ENCODE measurements at places on chromosomes 6 and 20. TPM values are rescaled to one million over a fixed set of nuclear protein-coding genes. Genes with fewer than 3 reads are reported as not detected.

Gene SLC22A2
- total RNA-seq: not detected

- DNase-seq: no peak
These were observed 270.9 kb upstream of the SULF2 start for GRCh38 chr20:48056218-48056617.

- DNase-seq: no peak
These were observed 93.7 kb downstream of the ZFAND3 start for GRCh38 chr6:37913210-37913609.

DNA sequence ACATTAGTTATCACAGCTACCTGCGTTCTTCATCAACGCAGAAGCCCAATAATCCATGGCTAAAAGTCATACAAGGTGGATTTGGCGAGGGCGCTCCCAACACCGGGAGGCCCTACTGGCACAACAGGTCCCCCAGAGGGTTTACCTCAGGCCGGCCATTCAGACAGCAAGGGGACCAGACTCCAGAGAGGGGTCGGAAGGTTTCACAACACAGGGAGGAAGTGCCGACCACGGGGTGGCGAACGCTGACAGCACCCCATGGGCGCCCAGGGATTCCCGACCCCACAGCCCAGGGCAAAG is 1515.9 kb upstream of the DEFB115 start:
- no peak for DNase-seq

DNA sequence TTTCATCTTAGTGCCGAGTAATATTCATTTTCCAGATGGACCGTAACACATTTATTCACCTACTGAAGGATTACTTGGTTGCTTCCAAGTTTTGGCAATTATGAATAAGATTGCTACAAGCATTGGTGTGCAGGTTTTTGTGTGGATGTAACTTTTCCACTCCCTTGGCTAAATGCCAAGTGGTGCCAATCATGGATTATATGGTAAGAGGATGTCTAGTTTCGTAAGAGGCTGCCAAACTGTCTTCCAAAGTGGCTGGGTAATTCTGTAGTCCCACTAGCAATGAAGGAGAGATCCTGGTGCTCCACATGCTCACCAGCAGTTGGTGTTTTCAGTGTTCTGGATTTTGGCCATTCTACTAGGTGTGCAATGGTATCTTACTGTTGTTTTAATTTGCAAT is 117.1 kb downstream of the IRF4 start:
- DNase-seq: no peak

DNA sequence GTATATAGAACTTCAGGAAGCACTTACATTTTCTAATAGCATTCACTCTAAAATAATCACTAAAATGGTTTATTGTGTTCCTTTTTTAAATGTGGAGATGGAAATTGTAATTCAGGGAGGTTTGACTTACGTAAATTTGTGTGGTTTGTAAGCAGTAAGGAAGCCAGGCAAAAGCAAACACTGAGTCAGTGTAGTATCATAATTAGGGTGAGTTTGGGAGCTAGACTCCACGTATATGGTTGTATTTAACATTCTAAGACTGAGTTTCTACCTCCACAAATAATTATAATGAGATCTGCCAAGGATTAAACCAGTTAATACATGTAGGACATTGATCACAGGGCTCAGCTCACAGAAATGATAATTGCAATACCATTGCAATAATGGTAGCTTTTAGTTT is 425.5 kb downstream of the CBLN4 start:
- no peak for DNase-seq

- peak; percentile 45 for DNase-seq
These were observed 177.0 kb downstream of the TTLL2 start for GRCh38 chr6:167501831-167502385.
